ENCODE measurements at places on chromosomes 13 and 19.

DNA sequence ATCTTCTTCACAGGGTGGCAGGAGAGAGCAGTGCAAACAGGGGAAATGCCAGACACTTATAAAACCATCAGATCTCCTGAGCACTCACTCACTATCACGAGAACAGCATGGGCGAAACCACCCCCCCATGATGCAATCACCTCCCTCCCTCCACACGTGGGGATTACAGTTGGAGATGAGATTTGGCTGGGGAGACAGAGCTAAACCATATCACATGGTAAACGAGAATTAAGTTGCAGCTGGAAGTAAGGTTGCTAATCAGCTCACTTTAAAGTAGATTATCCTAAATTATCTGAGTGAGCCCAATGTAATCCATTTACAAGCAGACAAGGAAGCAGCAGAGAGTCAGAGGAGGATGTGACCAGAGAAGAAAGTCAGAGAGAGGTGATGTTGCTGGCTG is 102.2 kb upstream of the IPO5 start:
- no peak for DNase-seq

DNA sequence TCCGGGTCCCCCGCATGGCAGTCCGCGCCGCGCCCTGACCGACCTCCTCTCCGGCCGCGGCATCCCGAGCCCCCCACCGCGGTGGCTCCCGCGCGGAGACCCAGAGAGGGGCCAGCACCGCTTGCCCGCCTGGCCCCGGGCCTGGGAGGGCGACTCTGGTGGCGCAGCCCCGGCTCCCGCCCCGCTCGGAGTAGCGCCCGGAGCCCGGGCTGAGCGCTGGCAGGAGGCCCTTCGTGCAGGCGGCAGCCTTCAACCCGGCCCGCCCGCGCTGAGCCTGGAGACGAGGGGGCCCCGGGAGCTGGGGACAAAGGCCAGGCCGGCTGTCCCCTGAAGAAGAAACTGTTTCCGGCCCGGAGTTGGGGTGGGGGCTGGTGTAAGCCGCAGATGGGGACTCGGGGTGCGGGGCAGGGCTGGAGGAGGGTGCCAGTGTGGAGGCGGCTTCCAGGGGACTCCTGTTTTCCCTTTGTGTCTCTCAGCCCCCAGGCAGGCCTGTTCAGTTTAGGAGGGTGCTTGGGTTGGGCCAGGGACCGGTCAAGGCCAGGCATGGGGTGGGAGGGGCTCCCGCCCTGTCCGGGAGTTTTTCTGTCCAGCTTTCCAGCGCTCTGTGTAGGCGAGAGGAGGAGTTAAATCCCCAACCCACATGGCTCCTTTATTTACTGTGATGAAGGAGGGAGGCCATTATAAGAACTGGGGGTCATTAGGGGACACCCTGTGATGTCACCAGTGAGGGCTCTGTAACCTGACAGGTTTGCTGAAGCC is 935 bp downstream of the LRP3 start:
- DNase-seq: peak; percentile 57

DNA sequence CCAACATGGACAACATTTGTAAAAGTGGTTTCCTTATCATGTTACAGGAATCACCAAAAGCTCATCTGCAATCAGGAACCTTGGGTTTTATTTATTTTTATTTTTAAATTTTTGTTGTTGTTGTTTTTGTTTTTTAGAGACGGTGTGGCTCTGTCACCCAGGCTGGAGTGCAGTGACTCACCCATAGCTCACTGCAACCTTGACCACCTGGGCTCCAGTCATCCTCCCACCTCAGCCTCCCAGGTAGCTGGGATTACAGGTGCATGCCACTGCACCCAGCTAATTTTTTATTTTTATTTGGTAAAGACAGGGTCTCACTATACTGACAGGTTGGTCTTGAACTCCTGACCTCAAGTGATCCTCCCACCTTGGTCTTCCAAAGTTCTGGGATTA is 13.6 kb upstream of the SERP2 start:
- no peak for DNase-seq

DNA sequence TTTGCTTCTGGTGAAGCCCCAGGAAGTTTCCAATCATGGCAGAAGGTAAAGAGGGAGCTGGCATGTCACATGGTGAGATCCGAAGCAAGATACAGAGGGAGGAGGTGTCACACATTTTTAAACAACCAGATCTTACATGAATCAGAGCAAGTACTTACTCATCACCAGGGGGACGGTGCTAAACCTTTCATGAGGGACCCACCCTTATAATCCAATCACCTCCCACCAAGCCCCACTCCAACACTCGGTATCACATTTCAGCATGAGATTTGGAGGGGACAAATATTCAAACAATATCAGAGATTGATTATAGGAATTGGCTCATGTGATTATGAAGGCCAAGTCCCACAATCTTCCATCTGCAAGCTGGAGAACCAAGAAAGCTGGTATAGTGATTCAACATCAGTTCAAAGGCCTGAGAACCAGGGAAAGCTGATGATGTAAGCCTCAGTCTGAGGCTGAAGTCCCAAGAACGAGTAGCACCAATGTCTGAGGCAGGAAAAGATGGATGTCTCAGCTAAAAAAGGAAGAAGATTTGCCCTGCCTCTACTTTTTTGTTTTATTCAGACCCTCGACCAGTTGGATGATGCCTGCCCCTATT is 58.6 kb upstream of the WDFY2 start:
- no peak for DNase-seq

GRCh38 chr13:106550570-106551135 is 15.2 kb upstream of the EFNB2 start:
- no peak for DNase-seq

GRCh38 chr19:16715611-16716010 is 4.0 kb upstream of the NWD1 start:
- no peak for DNase-seq

Measured in RWPE2 (cell line).